ENCODE measurements at places on chromosomes 13 and 19.

DNA sequence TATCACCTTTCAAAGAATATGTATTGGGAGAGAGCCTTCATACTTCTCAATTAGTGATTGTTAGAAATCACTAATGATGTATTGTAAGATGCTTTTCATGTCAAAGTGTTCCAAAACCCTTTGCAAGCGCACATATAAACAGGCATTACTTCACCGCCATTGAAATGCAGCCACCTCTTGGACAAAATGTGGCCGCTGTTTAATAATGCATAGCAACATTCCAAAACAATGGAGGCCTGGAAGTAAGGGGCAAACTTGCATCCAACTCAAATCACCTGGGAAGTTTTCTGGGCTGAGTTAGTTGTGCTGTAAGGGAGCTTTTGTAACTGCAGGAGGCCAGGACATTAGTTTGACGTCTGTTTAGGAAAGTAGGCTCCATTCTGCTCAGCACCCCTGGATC is 438.1 kb downstream of the FGF9 start:
- peak; percentile 81 for DNase-seq

GRCh38 chr13:103715335-103715734 is 649.1 kb upstream of the SLC10A2 start:
- DNase-seq, result no peak

DNA sequence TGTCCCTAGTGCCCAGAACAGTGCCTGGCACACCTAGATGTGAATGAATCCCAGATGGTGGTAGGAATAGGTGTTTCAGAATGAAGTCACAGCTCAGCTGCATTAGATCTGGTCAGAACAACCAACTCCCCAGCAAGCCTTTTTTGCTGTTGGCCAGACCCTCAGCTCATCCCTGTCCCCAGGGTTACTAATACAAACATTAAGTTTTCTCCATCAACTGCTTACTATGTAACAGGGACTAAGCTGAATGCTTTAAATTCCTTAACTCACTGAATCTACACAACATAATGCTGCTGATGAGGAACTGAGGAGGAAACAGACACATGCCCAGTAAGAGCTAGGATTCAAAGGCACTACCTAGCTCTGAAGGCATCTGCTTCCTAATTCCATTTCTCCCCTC is 18.8 kb downstream of the SMG9 start:
- DNase-seq, result no peak

DNA sequence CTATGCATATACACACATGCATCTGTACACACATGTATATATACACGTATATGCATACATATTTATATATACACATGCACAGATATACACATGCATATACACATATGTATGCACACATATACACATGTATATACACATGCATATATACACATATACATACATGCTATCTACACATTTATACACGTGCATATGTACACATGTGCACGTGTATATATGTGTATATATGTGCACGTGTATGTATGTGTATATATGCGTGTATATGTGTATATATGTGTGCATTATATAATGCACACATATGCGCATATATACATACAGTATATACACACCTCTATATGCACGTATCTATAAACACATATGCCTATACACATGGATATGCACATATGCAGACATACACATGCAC is 17.8 kb downstream of the ARHGEF7 start:
- no peak for DNase-seq

GRCh38 chr13:95784161-95784899 is 107.4 kb downstream of the DNAJC3 start:
- peak; percentile 45 for DNase-seq

- DNase-seq, result no peak
Observed at GRCh38 chr19:31352782-31353651, 3.8 kb upstream of the TSHZ3 start.

DNA sequence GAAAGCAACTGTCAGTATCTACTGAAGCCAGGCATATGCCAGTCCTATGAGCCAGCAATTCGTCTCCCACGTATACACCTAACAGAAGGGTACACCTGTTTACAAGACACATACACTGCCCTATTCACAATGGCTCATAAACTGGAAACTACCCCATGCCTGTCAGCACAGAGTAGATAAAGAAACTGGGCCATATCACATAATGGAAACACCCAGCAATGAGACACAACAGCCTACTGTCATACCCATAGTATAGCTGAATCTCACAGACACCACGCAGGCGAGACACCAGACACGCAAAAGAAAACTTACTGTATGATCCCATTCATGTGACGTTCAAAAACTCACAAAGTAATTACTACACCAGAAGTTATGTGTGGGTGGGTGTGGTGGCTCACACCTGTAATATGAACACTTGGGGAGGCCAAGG is 15.7 kb downstream of the NOSIP start:
- no peak for DNase-seq

DNA sequence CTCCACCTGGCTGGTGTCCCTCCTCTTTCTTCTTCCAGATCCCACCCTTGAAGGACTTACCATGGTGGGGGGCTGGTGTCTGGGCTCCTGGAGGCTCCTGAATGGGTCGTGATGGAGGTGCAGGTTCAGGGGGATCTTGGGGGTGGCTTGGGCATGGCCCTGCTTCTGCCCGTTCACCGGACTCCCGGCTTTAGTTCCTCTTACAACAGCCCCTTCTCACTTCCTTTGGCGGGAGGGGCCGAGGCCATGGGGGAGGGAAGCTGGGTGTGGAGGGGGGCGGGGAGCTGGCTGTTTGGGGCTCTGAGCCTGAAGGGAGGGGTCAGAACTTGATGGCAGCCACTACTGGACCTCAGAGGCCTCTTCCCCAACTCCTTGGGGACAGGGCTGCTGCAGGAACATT is at the start of gene MYO1F:
Gene MYO1F, minus strand, starts transcription at position 196 of the 400 bp plus-strand sequence. Its CDS starts 133 bp downstream, at position 63.
- DNase-seq, result no peak

DNA sequence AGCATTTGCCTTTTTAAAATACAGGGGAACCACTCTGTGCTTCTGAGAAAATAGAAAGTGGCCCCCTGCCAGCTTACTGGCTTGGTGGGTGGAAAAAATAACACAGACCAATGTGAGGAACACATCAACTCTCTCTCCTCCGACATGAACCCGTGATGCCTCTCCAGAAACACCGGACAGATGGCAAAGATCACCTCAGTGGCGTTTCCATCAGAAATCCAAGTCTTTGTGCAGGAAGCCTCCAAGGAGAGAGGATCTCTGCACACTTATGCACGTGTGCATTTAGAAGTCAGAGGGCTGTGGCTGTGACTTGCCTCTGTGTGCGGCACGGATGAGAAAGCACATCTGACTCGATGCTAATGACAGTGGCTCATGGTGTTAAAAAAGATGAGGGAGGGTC is 112.3 kb upstream of the KLF12 start:
- DNase-seq, result peak; percentile 87

- no peak for DNase-seq
Observed at GRCh38 chr13:42976066-42976465, 16.0 kb downstream of the EPSTI1 start.

DNA sequence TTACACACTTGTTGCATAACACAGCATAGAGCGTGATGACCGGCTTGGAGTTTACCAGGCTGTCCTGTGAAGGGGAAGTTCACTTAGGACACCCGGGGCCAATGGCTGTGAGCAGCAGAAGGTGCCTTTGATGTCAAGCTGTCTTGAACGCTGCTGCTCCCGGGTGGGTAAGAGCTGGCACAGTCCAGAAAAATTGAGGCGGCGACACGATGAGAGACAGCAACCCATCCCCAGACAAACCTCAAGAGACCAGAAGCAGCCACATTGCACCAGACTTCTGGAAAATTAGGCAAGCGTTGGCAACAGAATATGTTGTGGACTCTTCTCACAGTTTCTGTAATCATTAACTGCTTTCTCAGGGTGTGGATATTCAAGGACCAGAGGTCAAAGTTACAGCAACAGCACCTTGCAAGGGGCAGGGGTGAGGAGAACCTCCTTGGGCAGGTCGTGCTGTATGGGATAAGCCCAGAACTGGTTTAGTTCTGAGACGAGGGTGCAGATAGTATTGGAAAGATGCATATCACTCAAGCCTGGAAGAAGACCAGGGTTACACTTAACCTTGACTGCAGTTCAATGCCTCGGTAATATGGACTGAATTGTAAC is 10.1 kb downstream of the NFILZ start:
- DNase-seq, result peak; percentile 51

- no peak for DNase-seq
Observed at GRCh38 chr13:39107561-39107960, 69.3 kb downstream of the NHLRC3 start.

DNA sequence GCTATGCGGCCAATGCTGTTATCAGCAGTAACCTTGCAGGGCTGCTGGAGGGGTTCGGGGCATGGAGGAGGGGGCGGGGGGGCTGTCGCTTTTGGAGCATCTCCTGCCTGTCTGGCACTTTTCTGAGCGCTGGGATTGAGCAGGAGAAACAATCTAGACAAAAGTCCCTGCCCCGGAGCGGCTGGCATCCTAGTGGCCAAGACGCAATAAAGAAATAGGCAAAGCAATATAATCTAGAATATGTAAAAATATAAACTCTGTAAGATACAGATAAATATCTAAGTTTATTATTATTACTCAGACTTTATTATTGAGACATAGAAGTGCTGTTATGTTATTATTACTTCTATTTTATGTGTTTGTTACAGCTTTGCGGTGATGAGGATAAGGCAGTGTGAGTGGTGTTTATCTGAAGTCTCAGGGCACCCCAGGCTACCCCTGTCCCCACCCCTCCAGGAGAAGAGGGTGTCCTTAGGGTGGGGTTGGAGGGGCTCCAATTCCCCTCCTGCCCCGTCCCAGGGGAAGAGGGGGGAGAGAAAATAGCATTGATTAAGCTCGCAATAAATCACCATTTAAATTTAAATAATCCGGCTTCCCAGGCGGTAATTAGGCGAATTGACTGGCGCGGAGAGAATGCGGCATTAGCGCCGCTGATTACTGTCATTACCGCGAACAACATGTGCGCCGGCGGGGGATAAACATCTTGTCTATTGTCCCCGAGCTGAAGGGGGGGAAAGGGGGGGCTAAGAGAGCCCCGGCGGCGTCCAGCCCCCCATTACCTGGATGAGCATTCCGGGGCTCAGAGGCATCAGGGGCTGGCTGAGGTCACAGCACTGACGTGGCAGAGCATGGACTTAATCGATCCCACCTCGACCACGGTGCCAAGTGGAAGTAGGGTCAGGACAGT is 3.2 kb downstream of the NPAS1 start:
- no peak for DNase-seq

- DNase-seq, result peak; percentile 51
Observed at GRCh38 chr13:97018029-97018819, 23.9 kb upstream of the OXGR1 start.

DNA sequence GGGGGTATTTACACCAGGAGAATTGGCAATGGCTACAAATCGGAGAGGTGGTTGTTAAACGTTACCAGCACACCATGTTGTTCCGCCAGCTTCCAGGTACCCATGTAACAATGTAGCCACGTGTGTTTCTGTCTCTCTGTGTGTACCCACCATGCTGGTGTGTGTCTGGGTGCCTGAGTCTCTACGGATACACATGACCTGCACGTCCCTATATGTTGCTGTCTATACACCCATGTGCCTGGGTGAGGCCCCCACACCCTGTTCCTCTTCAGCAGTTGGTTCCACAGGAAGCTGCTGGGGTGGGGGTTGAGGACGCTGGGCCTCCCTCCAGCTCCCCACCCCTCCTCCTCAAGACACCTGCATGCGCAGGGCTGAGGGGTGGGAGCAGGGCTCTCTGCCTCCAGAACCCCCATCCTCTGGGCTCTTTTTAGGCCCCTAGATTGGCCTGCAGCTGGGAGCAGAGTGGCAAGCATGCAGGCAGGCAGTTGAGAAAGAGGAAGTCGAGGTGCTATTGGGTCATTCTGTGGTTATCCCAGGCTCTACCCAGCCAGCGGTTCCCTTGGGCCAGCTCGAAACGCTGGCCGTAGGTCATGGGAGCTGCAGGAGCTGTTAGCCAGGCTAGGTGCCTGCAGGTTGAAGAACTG is at the start of gene ARHGEF18:
Gene ARHGEF18, plus strand, starts transcription at position 351 of the 644 bp plus-strand sequence. CDS start 13,954 bp downstream, outside the sequence.
- peak; percentile 54 for DNase-seq

- DNase-seq, result no peak
Observed at GRCh38 chr13:21556051-21556450, 47.9 kb downstream of the MICU2 start.

All from femur (tissue), 1 donor.